ENCODE measurements at places on chromosomes 1 and 21.
A peak's percentile ranks its signal among the peaks of the same experiment; 100 is the strongest.

DNA sequence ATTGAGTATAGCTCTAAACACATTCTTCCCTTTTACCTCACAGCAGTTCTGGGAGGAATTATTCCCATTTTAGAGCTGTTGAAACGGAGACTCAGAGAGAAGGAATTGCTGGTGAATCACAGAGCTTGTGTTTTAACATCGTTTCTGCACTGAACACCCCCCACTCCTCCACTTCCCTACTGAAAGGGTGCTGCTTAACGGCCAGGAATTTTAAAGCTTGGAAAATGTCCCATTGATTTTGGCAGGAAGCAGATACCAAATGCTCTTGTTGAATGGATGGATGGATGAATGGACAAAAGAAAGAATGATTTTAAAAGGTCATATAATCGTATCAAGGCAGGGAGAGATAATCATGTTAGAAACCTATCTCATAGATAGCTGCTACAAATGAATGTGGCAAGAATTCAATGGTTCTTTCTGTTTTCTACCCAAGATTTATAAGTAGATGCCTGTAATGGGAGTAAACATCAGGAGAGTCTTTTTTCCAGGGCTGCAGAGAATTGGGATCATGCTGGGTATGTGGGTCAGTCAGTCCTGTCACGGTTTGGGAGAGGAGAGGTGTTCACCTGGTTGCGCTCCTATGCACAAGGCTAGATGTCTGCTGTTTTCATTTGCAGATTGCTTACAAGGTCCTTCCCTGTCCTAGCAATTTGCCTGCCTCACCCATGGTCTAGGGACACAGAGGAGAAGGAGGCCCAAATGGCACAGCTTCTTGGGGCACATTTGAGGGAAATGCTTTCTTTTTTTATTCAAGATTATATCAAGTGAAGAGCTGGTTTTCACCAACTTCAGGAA lies 19.0 kb downstream of the FAM163A start:
- DNase-seq: no peak

DNA sequence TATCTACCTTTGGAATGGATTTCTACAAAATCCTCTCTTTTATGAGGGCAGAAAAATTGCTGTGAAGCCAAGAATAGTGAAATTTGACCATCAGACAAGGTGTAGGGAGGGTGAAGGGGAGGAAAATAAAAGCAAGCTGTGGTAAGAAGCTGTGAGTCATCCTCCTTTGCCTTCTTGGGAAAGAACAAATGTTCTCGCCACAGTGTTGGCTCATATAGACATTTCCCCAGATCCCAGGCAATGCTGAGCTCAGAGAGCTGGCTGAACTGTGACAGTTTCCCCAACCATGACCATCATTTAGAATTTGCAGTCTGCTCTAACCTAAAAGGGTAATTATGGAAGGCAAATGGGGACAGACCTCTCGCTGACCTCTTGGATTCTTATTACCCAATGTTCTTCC lies 235.4 kb downstream of the PBX1 start:
- DNase-seq: no peak

- DNase-seq: no peak
Measured at GRCh38 chr1:10473145-10473765, 926 bp upstream of the DFFA start.

DNA sequence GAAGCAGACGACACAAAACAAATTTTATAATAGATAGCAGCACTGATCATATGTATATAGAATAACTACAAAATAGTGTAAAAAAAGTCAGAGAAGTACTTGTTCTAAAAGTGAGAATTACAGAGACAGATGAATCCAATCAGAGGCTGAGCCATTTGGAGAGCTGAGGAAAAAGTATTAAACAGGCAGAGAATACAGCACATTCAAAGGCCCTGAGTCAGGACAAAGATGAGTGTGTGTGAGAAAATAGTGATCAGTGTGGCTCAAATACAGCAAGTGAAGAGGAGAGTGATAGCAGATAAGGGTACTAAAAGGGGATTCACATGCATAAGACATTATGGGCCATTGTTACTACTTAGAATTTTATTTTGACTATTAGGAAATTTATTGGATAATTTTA lies 430.6 kb upstream of the BRINP3 start:
- no peak for DNase-seq

DNA sequence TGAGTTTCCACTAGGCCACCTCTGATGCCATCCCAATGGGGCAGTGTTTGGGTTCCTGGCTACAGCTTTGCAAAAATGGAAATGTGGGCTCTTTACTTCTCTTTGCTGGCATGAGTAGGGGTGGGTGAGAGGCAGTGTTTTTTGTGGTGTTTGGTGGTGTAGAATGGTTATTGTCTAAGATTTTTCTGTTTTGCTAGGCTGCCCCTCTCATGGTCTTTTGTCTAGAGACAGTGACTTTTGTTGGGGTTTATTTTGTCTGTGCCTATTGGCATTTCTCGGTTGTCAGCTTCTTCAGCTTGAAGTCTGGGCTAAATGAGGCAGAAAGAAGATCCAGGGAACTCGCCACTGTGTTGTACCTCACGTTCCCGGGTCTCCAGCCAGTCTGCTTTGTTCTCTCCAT lies 112.1 kb downstream of the CENPF start:
- no peak for DNase-seq

DNA sequence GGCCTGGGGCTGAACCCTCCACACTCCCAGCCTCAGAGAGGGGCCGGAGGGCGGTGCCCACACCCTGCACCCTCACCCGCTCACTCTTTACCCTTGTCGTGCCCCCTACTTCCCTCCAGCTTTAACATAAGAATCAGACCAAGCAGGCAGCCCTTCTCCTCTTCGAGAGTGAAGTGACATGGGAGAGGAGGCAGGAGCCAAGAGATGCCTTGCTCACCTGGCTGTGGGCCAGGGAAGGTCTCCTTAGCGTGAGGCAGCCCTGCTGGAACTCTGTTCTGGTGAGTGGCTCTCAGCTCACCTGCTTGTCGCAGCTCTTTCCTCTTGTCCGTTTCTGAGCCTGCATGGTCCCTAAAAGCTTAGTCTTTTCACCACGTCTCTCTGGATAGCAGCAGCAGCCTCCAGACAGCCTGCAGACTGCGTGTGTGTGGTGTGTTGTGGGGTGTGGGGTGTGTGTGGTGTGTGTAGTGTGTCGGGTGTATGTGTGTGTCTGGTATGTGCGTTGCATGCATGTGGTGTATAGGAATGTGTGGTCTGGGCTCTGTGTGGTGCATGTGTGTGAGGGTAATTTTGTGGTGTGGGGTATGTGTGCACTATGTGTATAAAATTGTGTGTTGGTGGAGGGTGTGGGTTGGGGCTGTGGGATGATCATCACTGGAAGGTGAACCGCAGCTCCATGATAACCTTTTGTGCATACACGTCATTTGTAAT lies 86.7 kb downstream of the CCDC185 start:
- DNase-seq: no peak

DNA sequence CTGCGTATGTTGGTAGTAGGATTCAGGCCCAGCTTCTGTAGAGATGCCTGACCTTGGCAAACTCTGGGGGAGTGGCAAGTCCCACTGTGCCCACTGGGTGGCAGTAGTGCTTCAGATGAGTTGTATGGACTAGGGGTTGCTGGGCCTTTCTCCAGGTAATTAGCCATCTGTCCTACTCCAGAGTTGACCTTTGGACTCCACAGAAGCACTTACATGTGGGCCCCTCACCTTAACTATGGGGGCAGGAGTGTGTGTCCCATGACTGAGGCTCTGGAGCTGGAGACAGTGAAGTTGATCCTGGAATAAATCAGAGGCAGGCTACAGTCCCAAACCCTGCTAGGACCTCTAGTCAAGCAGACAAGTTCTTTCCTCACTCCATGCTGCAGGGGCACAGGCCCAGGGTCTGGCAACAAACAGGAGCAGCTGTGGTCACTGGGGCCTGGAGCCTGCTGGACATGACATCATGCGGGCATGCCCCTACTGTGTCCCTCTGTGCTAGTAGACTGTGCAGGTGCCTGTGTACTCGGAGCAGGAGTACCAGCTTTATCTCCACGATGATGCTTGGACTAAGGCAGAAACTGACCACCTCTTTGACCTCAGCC lies 4.6 kb downstream of the DMAP1 start:
- peak; percentile 63 for DNase-seq

- DNase-seq: no peak
Measured at GRCh38 chr1:118944133-118944532, 44.0 kb downstream of the TBX15 start.

DNA sequence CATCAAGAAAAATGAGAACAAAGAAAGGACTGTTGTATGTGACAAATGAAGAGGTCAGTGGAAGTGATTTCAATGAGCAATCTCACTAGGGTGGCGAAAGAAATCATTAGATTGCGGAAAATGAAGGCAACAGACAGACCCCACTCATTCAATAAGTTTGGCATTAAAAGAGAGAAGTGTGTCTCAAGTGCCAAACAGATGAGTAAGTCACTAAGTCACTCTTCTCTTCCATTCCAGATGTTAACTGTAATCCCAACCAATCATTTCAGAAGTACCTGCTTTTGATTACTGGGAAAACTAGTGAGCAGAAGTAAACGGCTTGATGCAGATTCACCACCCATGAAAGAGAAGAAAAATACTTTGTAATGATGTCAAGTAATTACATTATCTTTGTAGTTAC lies 144.3 kb upstream of the PRMT6 start:
- DNase-seq: no peak

DNA sequence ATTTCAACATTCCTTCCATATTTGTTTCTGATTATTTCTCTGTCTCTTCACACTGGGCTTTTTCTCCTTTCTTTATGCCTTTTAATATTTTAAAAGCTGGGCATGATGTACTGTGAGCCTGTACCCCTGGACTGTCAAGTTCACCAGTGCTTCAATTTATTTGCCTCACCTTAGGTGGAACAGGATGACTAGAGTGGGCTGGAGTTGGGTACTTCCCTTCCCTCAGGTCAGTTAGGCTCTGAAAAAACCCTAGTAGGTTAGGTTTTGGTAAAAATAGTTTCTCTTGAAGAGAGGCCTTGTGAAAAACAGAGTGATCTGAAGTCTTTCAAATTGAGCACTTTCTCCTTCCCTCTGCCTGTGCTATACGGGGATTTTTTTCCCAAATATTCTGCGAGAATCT lies 163.0 kb upstream of the LYPLAL1 start:
- DNase-seq: no peak

DNA sequence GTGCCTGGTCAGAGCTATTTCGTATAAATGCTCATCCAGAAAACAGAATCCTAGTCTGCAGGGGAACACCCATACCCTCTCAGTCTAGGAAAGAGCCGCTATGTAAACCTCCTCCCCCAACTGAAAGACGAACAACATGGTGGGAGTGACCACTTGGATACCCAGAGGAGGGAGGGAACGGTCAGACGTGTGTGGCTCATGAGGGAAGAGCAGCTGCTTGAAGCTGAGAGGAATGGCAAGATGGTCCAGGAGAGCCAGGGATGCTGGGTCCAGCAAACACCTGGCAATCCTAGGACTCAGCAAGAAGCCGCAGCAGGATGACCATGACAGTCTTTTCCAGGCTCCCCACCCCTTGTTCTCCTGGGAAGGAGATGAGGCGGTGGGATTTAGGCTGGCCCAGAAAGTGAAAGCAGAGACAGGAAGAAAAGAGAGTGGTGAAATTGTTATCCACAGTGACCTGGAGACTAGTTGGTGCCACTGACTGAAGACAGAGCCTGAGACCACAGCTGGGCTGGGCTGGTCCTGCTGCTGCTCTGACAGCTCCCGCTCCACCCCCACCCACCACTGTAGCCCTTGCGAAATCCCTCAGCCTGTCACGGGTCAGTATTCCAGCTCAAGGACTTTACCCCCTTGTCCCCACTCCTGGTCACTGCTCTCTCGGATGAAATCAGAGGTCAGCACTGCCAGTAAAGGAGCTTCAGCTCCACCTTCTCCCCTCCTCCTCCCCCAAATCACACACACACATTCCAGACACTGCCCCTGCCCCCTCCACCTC lies 3.6 kb downstream of the CERS2 start:
- no peak for DNase-seq

- DNase-seq: no peak
Measured at GRCh38 chr1:15206418-15207030, 40.5 kb upstream of the FHAD1 start.

DNA sequence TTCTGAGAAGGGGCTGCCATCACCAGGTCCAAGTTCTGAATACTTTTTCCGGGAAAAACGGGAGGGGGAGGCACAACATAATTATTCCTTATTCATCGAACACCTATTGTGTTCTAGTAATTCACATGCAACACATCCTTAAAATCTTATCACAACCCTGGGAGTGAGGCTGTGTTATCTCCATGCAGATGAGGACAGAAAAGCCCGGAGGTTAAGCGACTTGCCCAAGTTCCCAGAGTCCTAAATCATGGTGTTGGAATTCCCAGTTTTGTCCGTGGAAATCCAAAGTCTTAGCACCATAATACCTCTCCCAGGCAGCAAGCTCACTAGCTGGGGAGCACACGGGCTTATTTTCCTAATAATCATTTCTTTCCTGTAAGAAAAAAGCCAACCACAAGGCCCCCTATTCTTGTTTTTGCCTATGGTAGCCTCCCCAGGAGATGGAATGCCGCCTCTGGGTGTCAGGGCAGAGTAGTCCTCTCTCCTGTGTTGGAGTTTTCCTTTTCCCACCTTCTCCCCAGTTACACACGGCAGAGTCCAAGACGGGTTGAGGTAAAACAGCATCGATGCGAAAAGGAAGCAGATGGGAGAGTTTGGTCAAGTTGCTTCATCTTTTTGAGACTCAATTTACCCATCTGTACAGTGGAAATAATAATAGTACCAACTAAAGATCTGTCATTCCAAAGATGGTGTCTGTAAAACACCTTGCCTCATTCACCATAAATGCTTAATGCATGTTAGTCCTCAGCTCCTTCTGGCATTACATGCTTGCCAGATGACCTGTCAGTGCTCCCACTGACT lies 228.0 kb upstream of the TMEM51 start:
- DNase-seq: no peak

DNA sequence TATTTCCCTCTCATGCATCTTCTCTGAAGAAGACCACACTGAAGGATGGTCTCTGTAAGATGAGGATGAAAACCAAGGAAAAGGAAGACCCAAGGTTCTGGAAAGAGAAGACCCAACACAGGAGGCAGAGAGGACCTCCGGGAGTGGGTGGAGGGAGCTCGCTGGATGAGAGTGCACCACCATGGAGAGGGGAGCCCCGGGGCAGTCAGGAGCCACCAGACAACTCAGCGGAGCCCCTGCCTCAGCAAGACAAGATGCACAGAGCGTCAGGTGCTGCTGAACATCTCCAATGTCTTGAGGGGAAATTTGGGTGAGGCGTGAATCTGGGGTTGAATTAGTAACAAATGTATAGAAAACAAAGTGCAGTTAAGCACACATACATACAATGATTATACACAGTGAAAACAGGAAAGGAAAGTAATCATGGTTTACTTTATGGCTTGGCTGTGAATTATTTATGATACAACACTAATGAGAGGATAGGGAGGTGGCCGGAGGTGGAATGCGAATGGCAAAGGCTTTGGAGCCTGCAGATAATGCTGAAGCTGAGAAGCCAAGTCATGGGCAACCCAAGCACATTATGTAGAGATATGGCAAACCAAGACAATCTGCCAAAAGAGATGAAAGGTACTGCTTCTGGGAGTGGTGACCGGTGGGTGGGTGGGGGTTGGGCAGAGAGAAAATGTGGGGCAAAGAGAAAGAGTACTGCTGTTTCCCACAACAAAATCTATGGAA lies 80.4 kb upstream of the EDN2 start:
- no peak for DNase-seq

- DNase-seq: no peak
Measured at GRCh38 chr1:180672105-180672504, 40.3 kb downstream of the XPR1 start.

All from iPS DF 6.9 (cell line).